NK-92 treated with Interleukin-12 subunit alpha and Interleukin-12 subunit beta, amount 100 ng/mL, for 24 hours (cell line): ENCODE measurements at places on chromosomes 6 and 20.

GRCh38 chr6:129605967-129606366, 104.0 kb downstream of the ARHGAP18 start:
- DNase-seq, result no peak

DNA sequence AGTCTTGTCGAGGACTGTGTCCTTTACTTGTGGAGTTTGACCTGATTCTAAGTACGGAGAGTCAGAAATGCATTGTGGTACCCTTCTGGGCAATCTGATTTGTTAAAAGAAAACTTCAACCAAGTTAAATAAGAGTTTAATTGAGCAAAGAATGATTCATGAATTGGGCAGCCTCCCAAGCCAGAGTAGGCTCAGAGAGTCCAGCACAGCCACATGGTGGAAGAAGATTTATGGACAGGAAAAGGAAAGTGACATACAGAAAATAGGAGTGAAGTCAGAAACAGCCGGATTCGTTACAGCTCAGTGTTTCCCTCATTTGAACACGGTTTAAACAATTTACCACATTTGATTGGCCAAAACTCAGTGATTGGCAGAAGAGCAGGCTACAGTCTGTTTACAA, 329.2 kb downstream of the DHX35 start:
- DNase-seq, result no peak

GRCh38 chr20:43669332-43669731, 2.4 kb downstream of the MYBL2 start:
- DNase-seq, result no peak

GRCh38 chr6:137351890-137352289, 132.7 kb upstream of the IFNGR1 start:
- no peak for DNase-seq

DNA sequence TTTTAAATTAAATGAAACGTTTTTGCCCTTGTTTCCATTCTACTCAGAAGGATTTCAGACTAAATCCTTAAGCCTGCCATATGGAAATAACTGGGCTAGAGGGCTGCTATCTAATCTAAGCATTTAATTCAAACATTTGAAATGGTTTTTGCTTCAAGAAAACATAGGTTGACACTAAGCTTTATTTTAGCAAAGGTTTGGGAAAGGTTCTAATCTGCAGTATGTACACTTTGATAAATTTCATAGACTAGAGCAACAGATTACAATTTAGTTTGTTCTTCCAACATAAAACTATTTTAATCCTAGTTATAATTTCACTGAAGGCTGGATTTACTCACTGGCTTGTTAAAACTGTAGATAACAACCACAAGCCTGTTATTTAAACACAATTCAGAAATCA, 72.1 kb downstream of the TMEM200A start:
- no peak for DNase-seq

GRCh38 chr6:25788305-25788922, 33.9 kb downstream of the SLC17A4 start:
- peak; percentile 6 for DNase-seq

- no peak for DNase-seq
Measured at GRCh38 chr6:150058231-150058792, 10.6 kb downstream of the ULBP3 start.

GRCh38 chr6:83247471-83247870, 54.3 kb downstream of the RWDD2A start:
- DNase-seq, result no peak

GRCh38 chr20:57587989-57588377, 27.1 kb downstream of the PCK1 start:
- no peak for DNase-seq

GRCh38 chr6:167763056-167763944, 63.4 kb upstream of the AFDN start:
- DNase-seq, result no peak

DNA sequence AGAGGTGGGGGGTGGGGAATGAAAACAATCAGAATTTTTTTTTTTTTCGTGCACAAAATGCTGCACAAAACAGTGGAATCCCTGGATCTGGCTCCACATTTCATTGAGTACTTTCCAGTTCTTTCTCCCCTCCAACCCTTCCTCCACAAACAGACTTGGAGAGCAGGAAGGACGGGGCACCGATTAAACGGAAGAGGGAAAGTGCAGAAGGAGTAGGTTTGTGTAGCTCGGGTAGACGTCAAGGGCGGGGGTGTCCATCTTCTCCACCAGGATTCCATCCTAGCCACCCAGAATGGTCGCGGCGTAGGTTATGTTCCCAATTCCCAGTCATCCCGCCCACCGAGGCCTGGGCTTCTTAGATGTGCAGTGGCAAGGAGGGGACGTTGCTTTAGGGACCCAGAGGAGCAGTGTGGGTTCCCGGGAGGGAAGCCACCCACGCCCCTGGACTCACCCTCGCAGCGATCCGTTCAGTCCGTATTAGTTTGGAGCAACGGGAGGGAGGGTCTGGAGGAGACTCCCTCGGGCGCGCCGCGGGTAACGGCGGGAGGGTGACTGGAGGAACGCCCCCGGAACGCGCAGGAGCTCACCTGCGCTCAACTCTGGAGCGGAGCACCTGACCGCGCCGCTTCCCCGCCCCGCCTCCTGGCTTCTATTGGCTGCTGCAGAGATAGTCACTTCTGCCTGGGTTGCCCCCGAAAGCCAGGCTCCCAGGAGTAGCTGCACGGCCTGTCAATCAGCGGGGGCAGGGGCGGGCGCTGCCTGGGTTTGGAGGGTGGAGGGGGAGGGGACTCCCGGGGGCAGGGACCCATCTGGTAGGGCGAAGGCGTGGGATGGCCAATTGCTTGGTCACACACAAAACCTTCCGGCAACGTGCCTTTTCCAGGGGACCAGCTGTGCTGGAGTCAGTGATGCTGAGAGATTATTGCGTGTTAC, at the start of gene ENPP5:
TSS of gene ENPP5 (minus strand) at position 624 of the 933 bp plus-strand sequence. CDS start 2,718 bp downstream, outside the sequence.
- peak; percentile 9 for DNase-seq

- no peak for DNase-seq
Measured at GRCh38 chr6:144264270-144265060, 20.7 kb upstream of the UTRN start.

- no peak for DNase-seq
Measured at GRCh38 chr6:156652231-156652750, 124.9 kb upstream of the ARID1B start.

DNA sequence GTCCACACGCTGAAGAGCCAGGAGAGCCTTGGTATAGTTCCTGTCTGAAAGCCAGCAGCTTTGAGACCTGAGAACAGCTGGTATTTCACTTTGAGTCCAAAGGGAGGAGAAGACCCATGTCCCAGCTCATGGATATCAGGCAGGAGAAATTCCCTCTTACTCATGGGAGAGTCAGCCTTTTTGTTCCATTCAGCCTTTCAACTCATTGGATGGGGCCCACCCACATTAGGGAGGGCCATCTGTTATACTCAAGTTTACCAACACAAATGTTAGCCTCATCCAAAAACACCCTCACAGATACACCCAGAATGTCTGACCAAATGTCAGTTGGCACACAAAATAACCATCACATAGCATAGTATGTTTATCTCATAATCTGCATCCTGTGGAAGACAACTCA, 80.1 kb downstream of the GMDS start:
- no peak for DNase-seq

GRCh38 chr6:53805725-53806124, 10.9 kb downstream of the LRRC1 start:
- no peak for DNase-seq

GRCh38 chr6:130018744-130019325, 454 bp downstream of the L3MBTL3 start:
- DNase-seq, result peak; percentile 30

DNA sequence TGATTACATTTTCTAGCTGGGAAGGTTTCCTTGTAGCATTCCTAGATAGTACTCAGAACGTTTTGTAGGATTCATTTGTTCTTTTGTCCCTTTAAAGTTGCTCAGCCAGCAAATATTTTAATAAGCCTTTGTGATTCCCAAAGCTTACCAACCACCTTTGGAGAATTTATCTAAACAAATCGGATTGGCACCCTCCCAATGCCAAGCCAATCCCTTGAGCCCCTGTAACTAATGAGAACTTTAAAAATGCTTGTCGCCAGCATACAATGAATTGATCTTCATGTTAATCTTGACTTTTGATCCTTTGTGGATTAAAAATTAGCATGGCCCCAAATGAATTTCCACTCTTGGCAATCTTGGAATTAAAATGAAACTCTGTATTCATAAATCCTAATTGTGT, 559.5 kb downstream of the UTRN start:
- no peak for DNase-seq

GRCh38 chr6:42334870-42335269, 116.9 kb downstream of the TRERF1 start:
- DNase-seq, result no peak

GRCh38 chr20:62056377-62056776, 9.3 kb downstream of the TAF4 start:
- DNase-seq, result no peak

GRCh38 chr20:44959082-44959637, 1.0 kb downstream of the TOMM34 start:
- DNase-seq, result no peak

GRCh38 chr6:18823782-18824386, 436.7 kb downstream of the RNF144B start:
- no peak for DNase-seq

GRCh38 chr6:144659202-144660182, 374.4 kb downstream of the UTRN start:
- no peak for DNase-seq

GRCh38 chr20:48106428-48106827, 321.1 kb upstream of the SULF2 start:
- DNase-seq, result no peak

- DNase-seq, result no peak
Measured at GRCh38 chr20:56465997-56466396, 2.4 kb upstream of the RTF2 start.

GRCh38 chr6:156795825-156796224, 18.6 kb downstream of the ARID1B start:
- DNase-seq, result no peak
